Tibial nerve (tissue), 4 donors: ENCODE measurements at places on chromosomes 11 and 22. TPM values are rescaled to one million over a fixed set of nuclear protein-coding genes. Genes with fewer than 3 reads are reported as not detected.
A peak's percentile ranks its signal among the peaks of the same experiment; 100 is the strongest.

DNA sequence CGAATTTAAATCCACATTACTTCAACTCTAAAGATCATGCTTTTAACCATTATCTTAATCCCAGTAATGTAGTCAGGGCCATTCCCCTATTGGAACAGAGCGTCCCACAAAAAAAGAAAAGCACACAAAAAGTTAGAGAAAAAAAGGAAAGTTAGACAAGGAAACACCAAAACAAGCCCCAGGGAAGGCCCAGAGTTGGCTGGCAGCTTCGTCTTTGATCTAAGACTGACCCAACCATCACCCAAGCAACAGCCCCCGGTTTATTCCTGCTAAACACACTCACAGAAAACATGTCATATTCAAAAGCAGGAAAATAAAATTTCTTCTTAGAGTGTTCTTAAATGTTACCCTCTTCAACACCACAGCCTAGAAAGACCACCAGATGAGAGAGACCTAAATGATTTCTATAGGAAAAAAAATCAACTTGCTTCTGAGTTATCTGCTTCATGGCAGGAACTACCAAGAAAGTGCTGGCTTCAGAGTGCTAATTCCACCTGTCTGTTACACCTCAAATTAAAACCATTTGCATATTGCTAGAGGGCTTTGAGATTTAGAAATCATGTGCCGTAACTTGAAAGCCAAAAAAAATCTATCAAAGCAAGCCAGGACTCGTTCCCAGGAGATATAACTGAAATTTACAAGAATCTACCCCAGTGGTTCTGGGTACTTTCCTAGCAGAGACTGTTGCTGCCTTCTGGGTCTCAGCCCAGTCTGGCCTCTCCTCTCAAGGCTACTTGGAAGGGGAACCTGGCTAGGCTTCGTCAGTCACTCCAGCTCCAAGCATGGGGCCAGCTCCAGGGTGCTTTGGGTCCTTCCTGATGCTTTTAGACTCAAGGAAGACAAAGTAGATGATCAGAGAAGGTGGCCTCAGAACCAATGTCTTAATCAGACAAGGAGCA is 31.2 kb downstream of the POU2AF3 start:
- H3K27me3 ChIP-seq, result no peaks in the 10 kb centered on the region
- peak; percentile 36 for DNase-seq
- H3K36me3 ChIP-seq, result no peaks in the 10 kb centered on the region
- H3K27ac ChIP-seq, result no peak overlapping the region

TREH gene
- not detected for total RNA-seq

DNA sequence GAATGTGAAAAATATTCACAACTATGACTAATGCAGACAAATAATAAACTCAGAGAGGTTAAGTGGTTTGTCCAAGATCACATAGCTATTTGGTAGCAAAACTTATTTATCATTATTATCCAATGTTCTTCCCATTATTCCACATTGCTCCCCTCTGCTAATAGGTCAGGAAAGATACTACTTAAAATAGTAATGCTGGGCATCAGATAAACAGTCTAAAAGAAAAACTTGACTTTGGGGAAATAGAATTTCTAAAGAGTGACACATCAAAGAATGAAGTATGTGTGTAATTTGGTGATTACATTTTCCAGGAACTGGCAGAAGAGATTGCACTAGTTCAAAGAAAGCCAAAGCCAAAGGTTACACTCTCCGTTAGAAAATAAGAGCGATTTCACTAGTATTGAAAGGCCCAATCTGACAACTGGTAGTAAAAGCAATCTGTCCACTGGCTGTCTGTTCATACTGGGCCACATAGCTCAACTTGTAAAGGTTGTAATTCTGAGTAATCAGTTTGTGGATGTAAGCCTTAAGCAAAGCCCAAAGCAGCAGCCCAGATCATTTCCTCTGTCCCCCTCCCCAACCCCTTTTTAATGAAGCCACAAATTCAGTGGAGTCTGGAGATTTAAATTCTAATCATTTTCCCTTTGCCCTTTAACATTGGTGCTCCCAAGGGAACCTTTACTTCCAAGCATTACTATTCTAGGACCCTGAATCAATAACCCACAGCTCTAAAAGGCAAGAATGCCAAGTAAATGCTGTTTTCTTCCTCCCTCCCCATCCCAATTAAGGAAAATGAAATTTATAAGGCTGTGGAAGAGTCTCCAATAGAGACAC is 283.5 kb downstream of the TTC28 start:
- no peak overlapping the region for H3K4me3 ChIP-seq
- H3K4me1 ChIP-seq, result peaks cover 34% of the 10 kb centered on the region
- no peak for DNase-seq
- peaks cover 2% of the 10 kb centered on the region for H3K27me3 ChIP-seq
- peak overlapping the region; percentile 44 for H3K27ac ChIP-seq
- H3K36me3 ChIP-seq, result no peaks in the 10 kb centered on the region

DNA sequence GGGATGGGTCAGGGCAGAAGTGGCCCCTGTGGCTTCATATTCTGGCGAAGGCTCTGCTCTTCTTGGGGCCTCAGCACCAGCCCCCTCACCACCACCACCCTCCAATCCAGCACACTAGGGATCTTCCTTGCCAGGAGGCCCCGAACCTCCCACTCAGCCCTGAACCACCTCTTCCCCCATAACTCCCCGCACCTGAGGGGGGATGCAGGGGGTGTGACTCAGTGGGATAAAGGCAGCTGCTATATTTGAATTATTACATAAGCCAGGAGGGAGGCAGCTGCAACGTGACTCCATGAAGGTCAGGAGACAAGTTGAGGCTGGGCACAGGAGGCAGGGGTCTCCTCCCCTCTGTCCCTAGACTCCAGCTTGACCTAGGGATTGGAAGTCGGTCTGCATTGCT is 5.6 kb upstream of the PDE2A start:
- no peaks in the 10 kb centered on the region for H3K36me3 ChIP-seq
- H3K4me1 ChIP-seq, result peaks cover 14% of the 10 kb centered on the region
- no peak for DNase-seq
- no peak overlapping the region for H3K4me3 ChIP-seq

OR2AT4 gene
- 2.3 TPM for total RNA-seq

GRCh38 chr11:76062733-76063132 is 143.6 kb downstream of the WNT11 start:
- H3K27ac ChIP-seq, result no peak overlapping the region
- no peaks in the 10 kb centered on the region for H3K36me3 ChIP-seq
- H3K27me3 ChIP-seq, result no peaks in the 10 kb centered on the region
- H3K4me3 ChIP-seq, result no peak overlapping the region
- DNase-seq, result no peak
- no peaks in the 10 kb centered on the region for H3K4me1 ChIP-seq

GRCh38 chr11:34850334-34850733 is 65.8 kb downstream of the APIP start:
- no peaks in the 10 kb centered on the region for H3K4me1 ChIP-seq
- DNase-seq, result no peak
- H3K4me3 ChIP-seq, result no peak overlapping the region
- no peaks in the 10 kb centered on the region for H3K36me3 ChIP-seq
- H3K27me3 ChIP-seq, result no peaks in the 10 kb centered on the region
- no peak overlapping the region for H3K27ac ChIP-seq

- no peak overlapping the region for H3K27ac ChIP-seq
- H3K36me3 ChIP-seq, result no peaks in the 10 kb centered on the region
- no peak for DNase-seq
- H3K27me3 ChIP-seq, result no peaks in the 10 kb centered on the region
- H3K4me3 ChIP-seq, result no peak overlapping the region
Measured at GRCh38 chr11:6626971-6627761, 7.9 kb upstream of the TPP1 start.

TMEM191C gene
- 0.98 TPM for total RNA-seq

DNA sequence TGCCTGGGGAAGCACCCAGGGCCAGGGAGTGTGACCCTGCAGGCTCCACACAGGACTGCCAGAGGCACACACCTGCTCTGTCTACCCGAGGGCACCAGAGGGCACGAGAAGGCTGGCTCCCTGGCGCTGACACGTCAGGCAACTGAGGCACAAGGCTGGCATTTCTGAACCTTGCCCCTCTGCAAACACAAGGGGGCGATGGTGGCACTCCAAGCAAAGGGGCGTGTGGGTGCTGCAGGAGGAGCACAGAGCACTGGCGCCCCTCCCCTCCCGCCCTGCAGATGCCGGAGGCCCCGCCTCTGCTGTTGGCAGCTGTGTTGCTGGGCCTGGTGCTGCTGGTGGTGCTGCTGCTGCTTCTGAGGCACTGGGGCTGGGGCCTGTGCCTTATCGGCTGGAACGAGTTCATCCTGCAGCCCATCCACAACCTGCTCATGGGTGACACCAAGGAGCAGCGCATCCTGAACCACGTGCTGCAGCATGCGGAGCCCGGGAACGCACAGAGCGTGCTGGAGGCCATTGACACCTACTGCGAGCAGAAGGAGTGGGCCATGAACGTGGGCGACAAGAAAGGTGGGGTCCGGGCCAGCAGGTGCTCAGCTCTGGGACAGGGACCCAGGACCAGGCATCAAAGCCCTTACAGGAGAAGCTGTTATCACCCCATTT is 20.8 kb upstream of the TXNRD2 start:
- peaks cover 29% of the 10 kb centered on the region for H3K4me1 ChIP-seq
- H3K27ac ChIP-seq, result peak overlapping the region; percentile 74
- no peaks in the 10 kb centered on the region for H3K27me3 ChIP-seq

CCDC73 gene
- total RNA-seq, result 0.59 TPM

DNA sequence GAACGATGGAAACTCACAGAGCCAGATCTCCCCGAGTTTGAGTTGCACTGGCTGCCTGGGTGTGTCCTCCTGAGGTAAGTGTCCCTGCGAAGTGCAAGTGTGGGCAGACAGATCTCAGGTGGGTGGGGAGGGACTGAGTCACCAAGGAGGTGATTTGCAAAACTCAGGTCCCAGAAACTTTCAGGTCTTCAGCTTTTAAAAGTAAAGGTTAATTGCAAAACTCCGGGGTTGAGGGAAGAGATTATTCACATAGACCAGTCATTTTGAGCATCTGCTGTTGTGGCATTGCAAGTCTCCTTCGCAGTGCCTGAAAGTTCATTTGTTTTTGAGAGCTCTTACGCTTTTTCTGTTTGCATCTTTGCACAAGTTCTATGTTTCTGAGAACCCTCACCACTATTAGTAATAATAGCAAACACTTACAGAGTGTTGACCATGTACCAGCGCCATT is 7.1 kb downstream of the CD44 start:
- H3K36me3 ChIP-seq, result no peaks in the 10 kb centered on the region
- H3K4me3 ChIP-seq, result no peak overlapping the region
- H3K27me3 ChIP-seq, result no peaks in the 10 kb centered on the region

DNA sequence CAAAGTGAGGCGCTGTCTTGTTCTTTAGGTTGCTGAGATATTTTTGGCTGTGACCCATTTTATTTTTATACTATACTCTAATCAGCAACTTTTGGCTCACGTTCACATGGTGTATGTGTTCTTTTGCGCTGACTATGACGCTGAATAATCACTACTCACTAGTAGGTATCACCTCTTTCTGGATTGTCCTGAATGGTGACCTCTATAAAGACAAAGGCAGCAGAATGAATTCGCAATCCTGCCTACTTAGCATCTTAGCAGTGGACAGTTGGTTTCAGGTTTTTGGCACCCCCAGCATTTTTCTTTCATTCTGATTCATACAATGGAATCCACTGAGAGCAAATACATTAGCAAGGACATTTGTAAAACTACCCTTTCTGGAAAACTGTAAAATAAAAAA is 351.3 kb downstream of the JRKL start:
- no peaks in the 10 kb centered on the region for H3K4me1 ChIP-seq
- no peaks in the 10 kb centered on the region for H3K36me3 ChIP-seq
- H3K4me3 ChIP-seq, result no peak overlapping the region
- no peaks in the 10 kb centered on the region for H3K27me3 ChIP-seq
- H3K27ac ChIP-seq, result no peak overlapping the region

PRR5L gene
- total RNA-seq, result 8.8 TPM

GRCh38 chr22:24033731-24034130 is 22.6 kb downstream of the CABIN1 start:
- no peak for DNase-seq
- no peak overlapping the region for H3K4me3 ChIP-seq
- no peaks in the 10 kb centered on the region for H3K27me3 ChIP-seq
- H3K27ac ChIP-seq, result no peak overlapping the region

RAB3IL1 gene
- 127 TPM for total RNA-seq

CDC42EP1 gene
- total RNA-seq, result 53.4 TPM

- H3K27me3 ChIP-seq, result no peaks in the 10 kb centered on the region
- peak overlapping the region; percentile 50 for H3K27ac ChIP-seq
- peaks cover 29% of the 10 kb centered on the region for H3K4me1 ChIP-seq
- peaks cover 22% of the 10 kb centered on the region for H3K36me3 ChIP-seq
- H3K4me3 ChIP-seq, result peak overlapping the region; percentile 38
- DNase-seq, result peak; percentile 76
Measured at GRCh38 chr22:19959043-19959586, 17.5 kb upstream of the TXNRD2 start.

- DNase-seq, result no peak
- no peaks in the 10 kb centered on the region for H3K36me3 ChIP-seq
- no peaks in the 10 kb centered on the region for H3K27me3 ChIP-seq
- H3K4me3 ChIP-seq, result no peak overlapping the region
- peak overlapping the region; percentile 82 for H3K27ac ChIP-seq
- no peaks in the 10 kb centered on the region for H3K4me1 ChIP-seq
Measured at GRCh38 chr11:85945788-85946187, 90.6 kb downstream of the CCDC83 start.

DNA sequence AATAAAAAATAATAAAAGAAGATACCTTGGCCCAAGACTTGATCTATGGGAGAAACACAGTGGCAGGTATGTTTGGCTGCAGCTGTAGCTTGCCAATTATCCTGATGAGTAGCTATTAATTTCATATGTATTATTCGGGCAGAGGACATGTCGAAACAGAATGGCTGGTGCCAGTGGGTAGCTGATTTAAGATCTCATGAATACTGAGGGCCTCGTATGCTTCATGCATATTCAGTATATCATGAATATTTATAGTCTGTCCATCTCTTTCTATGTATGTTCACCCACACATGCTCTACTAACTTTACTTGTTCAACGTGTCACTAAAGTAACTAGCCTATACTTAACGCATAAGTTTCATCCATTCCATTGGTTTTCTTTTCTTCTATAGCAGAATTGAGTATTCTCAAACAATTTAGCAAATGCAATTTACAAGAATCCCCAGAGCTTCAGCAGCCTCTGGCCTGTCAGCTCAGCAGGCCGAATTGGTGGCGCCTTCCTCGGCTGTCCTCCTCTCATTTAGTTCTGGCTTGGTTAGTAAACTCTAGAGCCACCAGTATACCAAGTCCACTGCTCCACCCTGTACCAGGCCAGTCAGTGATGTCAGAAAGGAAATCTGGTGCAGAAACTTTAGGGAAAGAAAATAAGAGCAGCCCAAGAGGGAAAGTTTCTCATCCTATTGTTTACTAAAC is 17.9 kb downstream of the ART5 start:
- no peak for DNase-seq
- H3K27me3 ChIP-seq, result no peaks in the 10 kb centered on the region
- H3K27ac ChIP-seq, result no peak overlapping the region
- no peaks in the 10 kb centered on the region for H3K36me3 ChIP-seq
- H3K4me1 ChIP-seq, result no peaks in the 10 kb centered on the region
- no peak overlapping the region for H3K4me3 ChIP-seq

AGBL2 gene
- total RNA-seq, result 0.44 TPM

GRCh38 chr11:134126217-134126822 is 57.4 kb downstream of the JAM3 start:
- no peak overlapping the region for H3K4me3 ChIP-seq
- H3K4me1 ChIP-seq, result no peaks in the 10 kb centered on the region
- H3K36me3 ChIP-seq, result no peaks in the 10 kb centered on the region
- no peak for DNase-seq
- H3K27me3 ChIP-seq, result no peaks in the 10 kb centered on the region

DNA sequence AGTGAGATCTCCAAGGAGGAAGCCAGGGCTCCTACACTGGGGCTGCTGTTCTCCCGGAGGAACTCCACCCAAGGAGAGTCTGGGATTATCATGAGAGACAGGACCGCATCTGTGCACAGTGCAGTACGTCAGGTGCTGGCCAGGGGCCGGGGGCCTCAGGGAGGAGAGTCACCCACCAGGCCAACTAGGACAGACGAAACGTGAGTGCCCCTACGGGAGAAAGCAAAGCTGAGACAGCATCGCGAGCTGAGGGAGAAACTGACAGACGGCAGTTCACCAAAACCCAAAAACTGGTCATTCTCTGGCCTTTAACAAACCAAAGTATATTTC is 273.4 kb downstream of the BRD1 start:
- H3K36me3 ChIP-seq, result no peaks in the 10 kb centered on the region
- no peak overlapping the region for H3K27ac ChIP-seq
- no peak overlapping the region for H3K4me3 ChIP-seq
- H3K27me3 ChIP-seq, result no peaks in the 10 kb centered on the region
